ENCODE measurements at places on chromosomes 16 and 17.

GRCh38 chr17:5544115-5544514 lies 40.2 kb downstream of the NLRP1 start:
- DNase-seq: no peak

- no peak for DNase-seq
Observed at GRCh38 chr16:1752853-1753252, 18.5 kb downstream of the NME3 start.

DNA sequence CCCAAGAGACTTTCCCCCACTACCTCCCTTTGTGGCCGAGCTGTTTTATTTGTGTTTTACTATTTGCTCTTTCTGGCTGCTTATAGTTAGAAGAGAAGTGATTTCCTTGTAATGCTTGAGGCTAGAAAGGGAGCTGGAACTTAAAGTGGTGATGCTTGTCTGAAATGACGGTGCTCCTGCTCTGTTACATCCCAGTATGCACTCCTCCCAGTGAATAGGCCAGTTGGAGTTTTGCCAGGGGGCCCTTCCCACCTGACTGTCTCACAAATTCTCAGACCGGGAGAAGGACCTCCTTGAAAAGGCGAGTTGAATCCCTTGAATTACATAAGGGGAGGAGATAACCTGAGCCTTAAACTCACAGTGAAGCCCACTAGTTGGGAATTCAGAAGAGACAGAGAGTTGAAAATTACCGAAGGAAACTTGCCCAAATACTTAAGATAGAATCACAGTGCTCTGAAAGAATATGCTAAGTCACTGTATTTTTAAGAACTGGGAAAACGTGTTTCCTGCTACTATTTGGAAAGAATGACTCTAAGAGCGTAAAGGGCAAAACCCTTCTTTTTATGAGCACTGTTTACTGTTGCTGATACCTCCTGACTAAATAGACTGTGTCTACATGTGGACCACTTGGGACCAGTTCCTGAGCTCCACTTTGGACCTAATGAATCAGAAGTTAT lies 84.7 kb upstream of the CLEC3A start:
- DNase-seq: no peak

DNA sequence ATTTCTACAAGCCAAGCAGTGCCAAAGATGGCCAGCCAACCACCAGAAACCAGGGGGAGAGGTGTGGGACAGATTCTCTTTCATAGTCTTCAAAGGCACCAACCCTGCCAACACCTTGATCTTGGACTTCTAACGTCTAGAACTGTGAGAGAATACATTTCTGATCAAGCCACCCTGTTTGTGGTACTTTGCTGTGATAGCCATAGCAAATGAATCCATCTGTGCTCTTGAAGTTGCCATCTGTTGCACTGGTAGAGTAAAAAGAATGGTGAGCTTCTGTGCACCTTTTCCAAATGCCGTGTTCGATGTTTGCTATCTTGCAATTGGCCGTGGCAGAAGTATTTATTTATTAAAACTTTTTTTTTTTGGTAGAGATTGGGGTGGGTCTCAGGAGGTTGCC lies 16.7 kb upstream of the ADGRG1 start:
- no peak for DNase-seq

DNA sequence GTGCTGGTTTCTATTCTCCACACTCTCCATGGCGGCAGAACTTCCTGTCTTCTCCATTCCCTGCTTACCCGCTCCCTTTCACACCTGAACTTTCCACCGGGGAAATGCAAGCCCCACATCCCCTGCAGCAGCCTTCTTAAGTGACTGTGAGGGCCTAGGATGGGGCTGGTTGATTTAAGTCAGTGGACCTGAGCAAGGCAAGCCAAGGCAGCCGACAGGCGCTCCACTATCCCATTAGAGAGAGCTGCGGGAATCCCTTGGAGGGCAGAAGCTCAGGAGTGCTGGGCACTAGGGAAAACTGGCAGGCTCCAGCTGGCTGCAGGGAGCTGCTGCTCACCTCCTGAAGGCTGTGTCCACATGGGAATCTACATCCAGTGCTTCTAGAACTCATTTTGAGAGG lies 36.1 kb upstream of the SLC25A19 start:
- DNase-seq: no peak

- DNase-seq: no peak
Observed at GRCh38 chr16:52874042-52874441, 178.7 kb downstream of the CHD9NB start.

GRCh38 chr17:29716566-29716965 lies 93.9 kb upstream of the CORO6 start:
- no peak for DNase-seq

DNA sequence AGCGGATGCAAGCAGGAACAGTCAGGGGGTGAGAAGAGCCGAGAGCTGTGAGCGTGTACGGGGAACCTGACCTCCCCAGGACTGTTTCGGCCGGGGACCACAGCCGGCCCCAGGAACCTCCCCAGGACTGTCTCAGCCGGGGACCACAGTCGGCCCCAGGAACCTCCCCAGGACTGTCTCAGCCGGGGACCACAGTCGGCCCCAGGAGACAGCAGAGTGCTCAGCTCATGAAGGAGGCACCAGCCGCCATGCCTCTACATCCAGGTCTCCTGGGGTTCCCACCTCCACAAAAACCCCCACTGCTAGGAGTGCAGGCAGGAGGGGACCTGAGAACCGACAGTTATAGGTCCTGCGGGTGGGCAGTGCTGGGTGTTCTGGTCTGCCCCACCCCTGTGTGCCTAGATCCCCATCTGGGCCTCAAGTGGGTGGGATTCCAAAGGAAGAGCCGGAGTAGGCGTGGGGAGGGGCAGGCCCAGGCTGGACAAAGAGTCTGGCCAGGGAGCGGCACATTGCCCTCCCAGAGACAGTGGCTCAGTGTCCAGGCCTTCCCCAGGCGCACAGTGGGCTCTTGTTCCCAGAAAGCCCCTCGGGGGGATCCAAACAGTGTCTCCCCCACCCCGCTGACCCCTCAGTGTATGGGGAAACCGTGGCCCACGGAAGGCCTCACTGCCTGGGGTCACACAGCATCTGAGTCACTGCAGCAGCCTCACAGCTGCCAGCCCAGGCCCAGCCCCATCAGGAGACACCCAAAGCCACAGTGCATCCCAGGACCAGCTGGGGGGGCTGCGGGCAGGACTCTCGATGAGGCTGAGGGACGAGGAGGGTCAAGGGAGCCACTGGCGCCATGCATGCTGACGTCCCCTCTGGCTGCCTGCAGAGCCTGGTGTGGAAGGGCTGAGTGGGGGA lies 4.3 kb downstream of the RHBDF1 start:
- no peak for DNase-seq

DNA sequence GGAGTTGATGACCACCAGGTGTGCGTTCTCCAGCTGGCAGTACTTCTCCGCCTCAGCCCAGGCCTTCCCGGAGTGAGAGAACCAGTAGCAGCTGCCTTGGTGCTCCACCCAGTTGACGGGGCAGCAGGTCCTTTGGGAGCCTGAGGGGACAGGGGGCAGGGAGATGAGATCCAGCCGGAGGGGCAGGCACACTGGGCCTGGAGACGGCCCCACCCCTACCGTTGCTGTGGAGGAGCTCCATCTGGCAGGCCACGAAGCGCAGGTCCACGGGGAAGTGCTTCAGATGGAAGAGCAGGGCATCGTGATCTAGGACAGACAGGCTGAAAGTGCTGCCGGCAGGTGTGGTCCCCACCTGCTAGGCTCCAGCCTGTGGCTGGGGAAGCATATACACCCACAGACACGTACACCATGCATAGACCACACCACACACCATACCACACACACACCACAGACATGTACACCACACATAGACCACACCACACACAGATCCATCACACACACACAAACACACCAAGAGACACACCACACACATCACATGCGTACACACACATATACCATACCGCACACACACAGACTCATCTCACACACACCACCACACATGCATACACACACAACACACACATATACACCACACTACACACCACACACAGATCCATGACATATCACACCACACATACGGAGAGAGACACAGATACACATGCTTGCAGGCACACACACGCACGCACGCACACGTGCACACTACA lies 7.4 kb downstream of the ASGR2 start:
- DNase-seq: no peak
